ENCODE measurements at places on chromosomes 6 and 20.

GRCh38 chr6:148414092-148414489 lies 71.5 kb downstream of the SASH1 start:
- DNase-seq = no peak

DNA sequence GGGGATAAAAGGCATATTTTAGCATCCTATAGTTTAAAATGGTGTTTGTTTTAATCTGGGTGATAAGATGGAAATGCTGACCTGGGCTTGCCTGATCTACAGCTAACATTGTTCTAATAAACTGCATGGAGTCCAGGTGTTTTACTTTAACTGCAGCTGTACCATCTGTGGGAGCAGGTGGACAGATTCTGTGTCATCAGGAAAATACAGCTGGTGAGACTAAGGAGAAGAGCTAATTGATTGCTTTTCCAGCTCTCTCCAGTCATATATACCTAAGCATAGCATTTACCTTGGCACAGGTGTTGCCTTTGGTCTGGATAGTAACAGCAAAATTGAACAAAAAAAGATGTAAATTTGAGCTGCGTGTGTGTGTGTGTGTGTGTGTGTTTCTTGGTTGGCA lies 31.6 kb downstream of the CBFA2T2 start:
- DNase-seq = no peak

DNA sequence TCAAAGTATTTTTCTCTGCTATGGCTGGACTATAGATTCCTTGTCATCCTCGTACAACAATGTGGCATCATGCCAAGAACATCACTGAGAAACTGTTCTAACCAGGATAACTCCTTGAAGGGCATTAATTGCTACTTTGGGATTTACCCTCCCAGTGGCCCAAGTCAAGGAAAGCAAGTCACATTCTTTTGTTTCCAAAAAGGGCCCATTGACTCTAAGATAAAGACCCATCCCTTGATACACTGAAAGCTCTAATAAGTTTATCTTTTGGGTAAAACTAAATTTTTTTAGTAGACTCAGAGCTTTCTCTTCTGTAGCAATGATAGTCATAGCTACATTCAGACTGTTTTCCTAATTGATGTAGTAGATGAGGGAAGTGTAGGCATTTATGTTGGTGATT lies at the start of gene OR2J3:
OR2J3 (plus strand) TSS at position 301 of the 400 bp plus-strand sequence. CDS start 3,833 bp downstream, outside the sequence.
- DNase-seq = no peak

- DNase-seq = no peak
These were observed 11.4 kb downstream of the SYNJ2 start for GRCh38 chr6:157993076-157993475.

DNA sequence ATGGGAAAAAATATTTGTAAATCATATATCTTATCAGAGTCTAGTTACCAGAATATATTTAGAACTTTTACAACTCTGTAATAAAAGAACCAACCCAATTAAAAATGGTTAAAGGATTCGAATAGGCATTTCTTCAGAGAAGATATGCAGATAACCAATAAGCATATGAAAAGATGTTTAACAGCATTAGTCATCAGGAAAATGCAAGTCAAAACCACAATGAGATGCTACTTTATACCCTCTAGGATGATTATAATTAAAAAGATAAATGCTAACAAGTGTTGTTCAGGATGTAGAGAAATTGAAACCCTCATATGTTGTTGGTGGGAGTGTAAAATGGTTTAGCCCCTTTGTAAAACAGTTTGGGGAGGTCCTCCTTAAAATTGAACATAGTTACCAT lies 94.1 kb downstream of the LRRC1 start:
- DNase-seq = no peak

GRCh38 chr20:24834310-24834709 lies 114.8 kb upstream of the CST7 start:
- no peak for DNase-seq

DNA sequence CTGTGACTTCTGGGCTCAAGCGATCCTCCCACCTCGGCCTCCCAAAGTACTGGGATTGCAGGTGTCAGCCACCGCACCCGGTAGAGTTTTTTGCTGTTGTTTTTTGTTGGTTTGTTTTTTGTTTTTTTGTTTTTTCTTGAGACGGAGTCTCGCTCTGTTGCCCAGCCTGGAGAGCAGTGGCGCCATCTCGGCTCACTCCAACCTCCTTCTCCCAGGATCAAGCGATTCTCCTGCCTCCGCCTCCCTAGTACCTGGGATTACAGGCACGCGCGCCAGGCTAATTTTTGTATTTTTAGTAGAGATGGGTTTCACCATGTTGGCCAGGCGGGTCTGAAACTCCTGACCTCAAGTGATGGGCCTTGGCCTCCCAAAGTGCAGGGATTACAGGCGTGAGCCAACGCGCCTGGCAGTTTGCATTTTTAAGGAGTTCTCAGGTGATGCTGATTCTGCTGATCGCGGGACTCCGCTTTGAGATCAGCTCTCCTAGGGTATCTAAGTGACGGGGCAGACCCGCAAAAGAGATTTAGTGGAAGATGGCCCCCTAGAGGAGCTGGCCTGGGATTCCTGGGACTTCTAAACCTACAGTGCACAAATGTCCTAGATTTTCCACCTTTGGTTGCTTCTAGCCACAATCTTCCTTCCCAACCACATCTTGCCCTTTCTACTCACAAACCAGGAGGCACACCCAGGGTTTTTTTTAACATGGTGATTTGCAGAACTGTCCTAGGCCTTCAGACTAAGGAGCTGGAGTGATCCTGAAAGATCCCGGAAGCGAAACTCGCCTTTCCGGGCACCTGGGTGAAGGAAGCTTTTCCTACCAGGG lies 45.2 kb downstream of the DPPA5 start:
- peak; percentile 88 for DNase-seq

DNA sequence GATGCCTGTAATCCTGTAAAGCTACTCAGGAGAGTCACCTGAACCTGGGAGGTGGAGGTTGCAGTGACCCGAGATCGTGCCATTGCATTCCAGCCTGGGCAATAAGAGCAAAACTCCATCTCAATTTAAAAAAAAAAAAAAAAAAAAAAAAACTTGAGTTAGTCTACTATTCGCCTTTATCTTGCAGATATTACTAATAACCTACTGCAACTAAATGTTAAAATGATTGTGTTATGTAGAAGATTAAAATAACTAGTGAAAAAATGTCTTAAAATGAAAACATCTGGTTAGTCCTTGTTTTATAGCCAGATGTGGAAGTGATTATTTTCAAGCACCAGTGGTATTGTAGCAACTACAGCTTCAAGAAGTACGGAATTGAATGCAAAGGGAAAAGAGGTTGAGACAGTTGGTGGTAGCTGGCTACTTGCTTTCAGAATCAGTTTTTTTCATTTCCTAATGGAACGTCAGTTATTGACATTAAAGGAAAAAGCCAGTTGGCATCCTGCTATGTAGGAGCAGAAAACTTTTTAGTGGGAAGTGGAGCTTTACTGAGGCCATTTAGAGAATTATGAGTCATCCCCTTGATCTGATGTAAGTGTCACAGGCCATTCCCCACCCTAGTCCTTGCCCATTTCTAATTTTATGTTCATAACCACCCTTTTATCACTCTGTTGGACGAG lies 43.8 kb upstream of the DYNLRB1 start:
- DNase-seq = peak; percentile 79

GRCh38 chr6:75526502-75527127 lies 33.0 kb upstream of the FILIP1 start:
- no peak for DNase-seq

DNA sequence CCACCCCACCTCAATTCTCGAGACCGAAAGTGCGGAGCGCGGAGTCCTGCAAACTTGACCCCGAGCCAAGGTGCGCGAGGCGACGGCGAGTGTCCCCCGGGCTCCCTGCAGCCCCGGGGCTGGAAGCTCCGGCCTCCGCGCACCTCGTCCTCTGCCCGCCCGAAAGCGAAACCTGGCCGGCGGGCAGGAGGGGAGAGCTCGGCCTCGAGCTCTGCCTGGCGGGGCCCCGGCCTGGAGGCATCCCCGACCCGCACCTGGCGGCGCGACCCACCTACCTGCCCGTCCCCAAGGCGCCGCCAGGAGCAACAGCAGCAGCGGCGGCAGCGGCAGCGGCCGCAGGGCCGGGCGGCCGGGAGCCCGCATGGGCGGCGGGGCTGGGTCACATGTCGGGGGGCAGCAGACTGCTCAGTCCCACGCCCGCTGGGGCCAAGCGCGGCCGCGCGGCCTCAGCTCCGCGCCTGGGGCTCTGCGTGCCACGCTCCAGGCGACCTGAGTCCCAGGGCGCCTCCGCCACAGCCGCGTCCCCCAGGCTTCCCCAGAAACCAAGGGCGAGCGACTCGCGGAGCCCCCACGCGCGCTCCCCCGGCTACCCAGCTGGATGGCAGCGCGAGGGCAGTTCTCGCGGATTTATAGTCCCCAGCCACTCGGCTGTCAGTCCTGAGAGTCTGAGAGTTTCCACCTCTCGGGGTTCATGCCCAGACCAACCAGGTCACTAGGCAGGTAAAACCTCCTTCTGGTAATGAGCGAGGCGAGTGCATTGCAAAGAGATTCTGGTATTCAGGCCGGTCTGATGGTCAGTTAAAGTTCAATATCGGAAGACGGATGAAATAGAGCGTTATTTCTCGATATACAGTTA lies at the start of gene IL20RA:
IL20RA (minus strand) TSS at position 600 of the 856 bp plus-strand sequence; CDS start at position 363, 237 bp downstream.
- peak; percentile 87 for DNase-seq

GRCh38 chr6:170355661-170356060 lies 49.1 kb downstream of the FAM120B start:
- no peak for DNase-seq

- no peak for DNase-seq
These were observed 64.9 kb upstream of the ZNF133 start for GRCh38 chr20:18223409-18223808.

DNA sequence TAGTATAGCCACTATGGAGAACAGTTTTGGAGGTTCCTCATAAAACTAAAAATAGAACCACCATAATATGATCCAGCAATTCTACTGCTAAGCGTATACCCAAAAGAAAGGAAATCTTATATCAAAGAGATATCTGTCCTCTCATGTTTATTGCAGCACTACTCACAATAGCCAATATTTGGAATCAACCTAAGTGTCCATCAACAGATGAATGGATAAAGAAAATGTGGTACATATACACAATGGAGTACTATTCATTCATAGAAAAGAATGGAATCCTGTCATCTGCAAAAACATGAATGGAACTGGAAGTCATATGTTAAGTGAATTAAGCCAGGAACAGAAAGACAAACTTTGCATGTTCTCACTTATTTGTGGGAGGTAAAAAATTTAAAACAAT lies 5.7 kb upstream of the CD2AP start:
- DNase-seq = no peak

GRCh38 chr6:156658186-156658965 lies 118.8 kb upstream of the ARID1B start:
- peak; percentile 93 for DNase-seq

DNA sequence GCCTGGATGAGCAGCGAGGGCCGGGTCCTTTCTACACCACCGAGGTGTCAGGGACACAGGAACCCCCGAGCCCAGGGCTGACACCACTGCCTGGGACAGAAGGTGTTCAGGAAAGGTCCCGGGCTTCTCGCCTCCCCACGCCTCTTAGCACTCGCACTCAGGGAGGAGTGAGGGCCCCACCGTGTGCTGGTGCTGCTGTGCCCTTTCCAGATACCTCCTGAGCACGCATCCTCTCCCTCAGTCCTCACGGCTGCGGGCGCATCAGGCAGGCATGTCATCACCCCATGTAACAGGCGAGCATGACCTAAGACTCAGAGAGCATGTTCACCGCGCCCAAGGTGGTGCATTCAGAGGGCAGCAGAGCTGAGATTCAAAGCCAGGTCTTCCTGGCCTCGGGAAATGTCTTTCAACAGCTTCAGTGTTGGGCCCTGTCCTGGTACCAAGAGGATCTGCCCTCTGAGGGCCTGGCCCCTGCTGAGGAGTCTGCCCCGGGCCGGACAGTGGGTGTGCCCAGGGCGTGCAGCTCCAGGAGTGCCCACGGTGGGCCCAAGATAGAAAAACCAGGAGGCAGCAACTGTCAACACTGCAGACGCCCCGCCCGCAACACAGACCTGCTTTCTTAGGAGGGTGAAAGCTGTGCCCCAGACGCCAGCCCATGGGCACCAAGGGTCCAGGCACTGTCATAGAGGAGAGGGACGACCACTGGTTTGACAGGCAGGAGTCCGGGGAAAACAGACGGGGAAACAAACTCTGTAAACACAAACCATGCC lies 29.2 kb downstream of the TGM2 start:
- no peak for DNase-seq

DNA sequence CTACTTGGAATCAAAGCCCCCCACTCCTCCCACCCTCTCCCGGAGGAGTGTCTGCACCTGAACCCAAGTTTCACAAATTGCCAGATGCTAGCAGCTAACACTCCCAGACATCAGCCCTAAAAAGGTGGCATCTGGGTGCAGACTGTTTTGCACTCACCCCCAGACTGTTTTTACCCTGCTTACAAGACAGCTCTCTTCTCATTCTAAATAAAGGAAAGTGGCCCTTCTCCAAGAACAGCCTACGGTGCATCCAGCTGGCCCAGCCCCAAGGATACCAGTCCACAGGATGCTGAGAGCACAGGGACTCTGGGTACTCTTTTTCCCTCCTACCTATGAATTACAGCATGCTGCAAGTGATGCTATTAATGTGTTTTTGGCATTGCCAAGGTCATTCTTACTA lies 842.0 kb upstream of the FLRT3 start:
- DNase-seq = no peak

DNA sequence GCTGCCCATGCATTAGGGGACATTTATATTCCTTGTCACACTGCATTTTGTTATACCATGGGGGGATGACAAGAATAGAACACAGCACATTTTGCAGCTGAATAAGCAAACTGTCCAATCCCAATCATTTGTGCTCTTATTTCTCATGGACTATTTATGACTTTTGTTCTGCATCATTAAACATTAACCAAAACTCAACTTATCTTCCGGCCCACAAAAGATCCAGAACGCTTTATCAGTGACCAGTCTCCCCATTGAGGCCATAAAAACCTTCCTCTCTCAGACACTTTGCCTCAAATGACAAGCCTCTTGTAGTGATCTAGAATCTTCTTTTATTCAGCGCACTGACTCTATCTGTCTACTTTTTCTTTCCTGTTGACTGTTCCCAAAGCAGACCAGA lies 28.4 kb upstream of the FOXQ1 start:
- no peak for DNase-seq

- DNase-seq = no peak
These were observed 5.3 kb downstream of the DCBLD1 start for GRCh38 chr6:117487821-117488220.
